Hematopoietic multipotent progenitor cell (in vitro differentiated cells): ENCODE measurements at places on chromosomes 4 and X. TPM values are rescaled to one million over a fixed set of nuclear protein-coding genes. Genes with fewer than 3 reads are reported as not detected.

- DNase-seq, result no peak
These were observed 16.5 kb upstream of the CYBB start for GRCh38 chrX:37763400-37763799.

- DNase-seq, result no peak
These were observed 29.6 kb downstream of the MFAP3L start for GRCh38 chr4:169996379-169997240.

GRCh38 chr4:112818594-112818965 is 181.6 kb downstream of the LARP7 start:
- no peak for DNase-seq

GRCh38 chrX:150219374-150220185 is 143.5 kb upstream of the MAMLD1 start:
- DNase-seq, result no peak

Gene NWD2
- under 0.01 TPM for total RNA-seq

Gene GNRHR
- not detected for total RNA-seq

Gene COX7B2
- total RNA-seq, result not detected

Gene CRMP1
- total RNA-seq, result under 0.01 TPM

Gene SPARCL1
- total RNA-seq, result not detected

Gene TMEM192
- 5.9 TPM for total RNA-seq

Gene HTN3
- total RNA-seq, result not detected

Gene GYG2
- 1.6 TPM for total RNA-seq

Gene PAGE1
- not detected for total RNA-seq
